Right atrium auricular region (tissue), 2 donors: ENCODE measurements at places on chromosomes 16 and 17. TPM values are rescaled to one million over a fixed set of nuclear protein-coding genes. Genes with fewer than 3 reads are reported as not detected.

Gene MEIOB
- not detected for total RNA-seq

Gene ARMC5
- 9.0 TPM for total RNA-seq

Gene SYT17
- total RNA-seq: 1.8 TPM

Gene SKAP1
- total RNA-seq: not detected

Gene PIK3R6
- 0.51 TPM for total RNA-seq

Gene IL34
- total RNA-seq: 2.2 TPM

Gene PIRT
- not detected for total RNA-seq

Gene TRPV2
- 6.7 TPM for total RNA-seq

DNA sequence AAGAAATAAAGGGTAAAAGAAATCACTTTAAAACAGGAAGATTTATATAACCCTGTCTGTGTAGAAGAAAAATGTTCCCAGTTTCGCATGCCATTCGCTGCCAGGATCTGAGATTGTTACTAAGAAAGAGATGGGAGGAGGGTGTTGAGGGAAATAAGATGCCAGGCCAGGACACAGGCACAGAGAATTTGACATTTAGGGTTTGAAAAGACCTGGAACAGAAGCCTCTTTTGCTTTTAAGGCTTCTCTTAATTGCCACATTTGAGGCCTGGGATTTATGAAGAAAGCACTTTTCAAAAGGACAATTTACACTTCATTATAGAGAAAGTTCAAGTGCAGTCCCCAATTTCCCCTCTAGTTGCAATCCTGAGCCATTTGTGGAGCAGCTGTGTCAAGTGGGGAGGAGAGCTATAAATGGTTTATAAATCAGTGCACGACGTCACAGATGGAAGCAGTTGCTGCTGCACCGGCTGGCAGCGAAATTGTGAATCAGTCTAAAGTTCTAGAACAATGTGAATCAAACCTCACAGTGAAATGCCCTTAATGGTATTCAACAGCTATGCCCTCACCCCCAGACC lies 26.5 kb upstream of the C16orf87 start:
- no peaks in the 10 kb centered on the region for H3K36me3 ChIP-seq
- H3K27me3 ChIP-seq: no peaks in the 10 kb centered on the region
- no peak for DNase-seq
- H3K27ac ChIP-seq: no peak overlapping the region

DNA sequence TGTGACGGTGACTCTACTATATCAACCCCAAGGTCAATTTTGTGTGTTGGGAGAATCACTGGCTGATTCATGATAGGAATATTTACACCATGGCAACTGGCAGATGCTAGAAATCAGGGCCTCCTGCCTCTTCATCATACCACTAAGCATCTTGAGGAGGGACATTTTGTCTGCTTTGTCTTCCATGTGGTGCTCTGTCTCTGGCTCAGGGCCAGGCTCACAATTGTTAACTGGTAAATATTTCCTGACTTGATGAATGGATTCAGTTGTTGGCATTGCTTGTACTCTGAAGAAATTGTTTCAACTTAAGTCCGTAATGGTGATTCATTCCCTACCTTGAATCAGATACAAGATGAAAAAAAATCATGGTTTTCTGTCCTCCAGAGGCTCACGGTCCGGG lies 292.7 kb downstream of the HAPSTR1 start:
- no peaks in the 10 kb centered on the region for H3K27me3 ChIP-seq
- no peaks in the 10 kb centered on the region for H3K36me3 ChIP-seq
- no peak overlapping the region for H3K27ac ChIP-seq
- no peaks in the 10 kb centered on the region for H3K4me1 ChIP-seq
- H3K4me3 ChIP-seq: no peak overlapping the region

DNA sequence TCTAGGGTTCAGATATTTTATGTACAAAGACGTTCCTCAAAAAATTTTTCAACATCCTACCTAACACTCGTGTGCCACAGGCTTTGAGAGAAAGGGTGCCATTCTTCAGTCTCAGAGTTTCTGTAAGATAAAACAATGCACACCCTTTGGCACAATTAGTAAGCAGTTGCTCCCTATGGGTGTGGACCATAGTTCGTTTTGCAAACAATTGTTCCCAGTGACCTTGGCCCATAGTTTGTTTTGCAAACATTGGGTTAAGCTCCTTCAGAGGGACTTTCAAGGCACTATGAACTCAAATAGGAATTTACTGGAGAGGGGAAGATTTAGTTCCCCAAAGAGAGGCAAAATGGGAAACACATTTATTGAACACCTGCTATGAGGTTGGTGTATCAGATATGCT lies 220.3 kb upstream of the CA10 start:
- H3K4me1 ChIP-seq: no peaks in the 10 kb centered on the region
- no peak overlapping the region for H3K4me3 ChIP-seq
- H3K27me3 ChIP-seq: no peaks in the 10 kb centered on the region
- no peak for DNase-seq

GRCh38 chr17:74917430-74917829 lies 5.6 kb downstream of the USH1G start:
- H3K4me3 ChIP-seq: no peak overlapping the region
- no peak for DNase-seq
- H3K27ac ChIP-seq: no peak overlapping the region
- no peaks in the 10 kb centered on the region for H3K36me3 ChIP-seq

- peaks cover 4% of the 10 kb centered on the region for H3K4me1 ChIP-seq
- no peak for DNase-seq
- no peak overlapping the region for H3K4me3 ChIP-seq
- H3K36me3 ChIP-seq: no peaks in the 10 kb centered on the region
These were observed 5.4 kb upstream of the BBS2 start for GRCh38 chr16:56525236-56525635.

GRCh38 chr17:78278139-78278741 lies 46.8 kb downstream of the TMEM235 start:
- no peaks in the 10 kb centered on the region for H3K4me1 ChIP-seq
- no peaks in the 10 kb centered on the region for H3K27me3 ChIP-seq
- no peak overlapping the region for H3K27ac ChIP-seq
- H3K36me3 ChIP-seq: no peaks in the 10 kb centered on the region
- H3K4me3 ChIP-seq: no peak overlapping the region

DNA sequence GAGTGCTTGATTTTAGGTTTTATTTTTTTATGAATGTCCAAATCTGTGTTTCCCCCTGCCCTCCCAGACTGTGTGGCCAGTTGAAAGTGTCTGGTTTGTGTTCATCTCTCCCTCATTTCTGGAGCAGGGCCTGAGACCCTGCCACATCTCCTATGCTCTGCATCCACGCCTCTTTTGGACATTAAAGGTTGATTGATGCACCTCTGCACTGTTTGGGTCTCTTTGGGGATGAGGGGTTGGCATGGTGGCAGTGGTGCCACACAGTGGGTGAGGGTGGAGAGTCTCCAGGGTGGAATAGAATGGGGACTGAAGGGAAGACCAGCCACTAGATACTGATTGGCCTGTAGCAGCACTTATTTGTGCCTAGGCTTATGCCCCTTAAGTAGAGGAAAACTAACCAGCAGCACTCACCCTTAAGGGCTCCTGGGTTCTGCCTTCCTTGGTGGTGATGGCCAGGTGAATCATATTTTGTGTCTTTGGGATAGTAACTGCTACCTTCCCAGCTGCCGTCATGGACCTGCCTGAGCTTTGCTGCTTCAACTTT lies 7.9 kb downstream of the DYNLL2 start:
- no peaks in the 10 kb centered on the region for H3K4me1 ChIP-seq
- no peak overlapping the region for H3K27ac ChIP-seq
- peaks cover 56% of the 10 kb centered on the region for H3K36me3 ChIP-seq

- H3K36me3 ChIP-seq: no peaks in the 10 kb centered on the region
- H3K4me1 ChIP-seq: no peaks in the 10 kb centered on the region
- no peak overlapping the region for H3K4me3 ChIP-seq
These were observed 82.9 kb upstream of the FOXF1 start for GRCh38 chr16:86427433-86427851.

DNA sequence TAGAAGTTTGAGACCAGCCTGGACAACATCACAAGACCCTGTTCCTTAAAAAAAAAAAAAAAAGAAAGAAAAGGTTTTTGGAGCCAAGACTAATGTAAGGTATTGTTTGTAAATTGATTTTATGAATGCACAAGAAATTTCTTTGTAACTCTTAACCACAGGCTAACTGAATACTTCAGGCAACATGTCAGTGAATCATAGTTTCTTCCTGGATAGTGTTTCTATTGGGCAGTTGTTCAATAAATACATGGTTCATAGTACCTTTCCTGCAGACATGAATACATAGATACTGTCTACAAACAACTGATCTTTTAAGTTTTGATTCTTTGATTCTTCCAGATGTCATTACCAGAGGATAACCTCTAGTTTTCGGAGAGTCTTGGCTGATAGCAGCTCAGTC lies 11.6 kb downstream of the DDX42 start:
- peaks cover 7% of the 10 kb centered on the region for H3K4me1 ChIP-seq
- H3K36me3 ChIP-seq: peaks cover 42% of the 10 kb centered on the region
- H3K4me3 ChIP-seq: no peak overlapping the region
- no peak overlapping the region for H3K27ac ChIP-seq

DNA sequence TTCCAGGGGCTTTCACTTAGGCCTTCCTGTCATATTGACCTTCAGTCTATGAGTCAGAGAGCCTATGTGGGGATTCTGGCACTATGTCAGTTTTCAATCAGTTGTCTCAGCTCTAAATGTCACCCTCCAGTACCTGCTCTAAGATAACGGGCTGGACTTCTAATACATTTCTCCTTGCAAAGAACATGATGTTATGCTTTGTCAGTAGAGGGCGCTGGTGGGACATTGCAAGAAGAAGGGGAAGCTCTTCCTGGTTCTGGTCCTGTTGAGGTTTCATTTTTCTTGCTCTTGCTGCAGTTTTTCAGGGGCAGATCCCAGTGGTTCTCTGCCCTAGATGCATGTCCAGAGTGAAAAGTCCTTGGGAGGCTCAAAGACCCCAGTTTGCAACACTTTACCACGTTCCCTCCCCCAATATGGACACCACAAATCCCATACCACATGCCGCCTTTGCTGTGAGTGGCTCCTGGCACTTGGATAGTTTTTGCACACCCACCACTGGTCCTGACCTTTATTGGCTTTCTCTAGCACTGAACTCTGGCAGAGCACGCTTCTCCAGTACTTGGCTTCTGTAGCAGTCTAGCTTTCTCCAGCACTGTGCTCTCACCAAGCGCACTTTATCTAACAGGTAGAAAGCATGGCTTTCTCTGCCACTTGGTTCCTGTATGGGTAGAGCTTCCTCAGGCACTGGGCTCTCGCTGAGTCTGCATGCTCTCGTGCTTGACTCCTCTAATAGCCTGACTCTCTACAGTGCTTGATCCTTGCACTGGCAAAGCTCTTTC lies 49.0 kb downstream of the BCL7C start:
- H3K27ac ChIP-seq: no peak overlapping the region
- DNase-seq: peak; percentile 72
- H3K27me3 ChIP-seq: no peaks in the 10 kb centered on the region
- H3K4me1 ChIP-seq: peaks cover 11% of the 10 kb centered on the region
- no peak overlapping the region for H3K4me3 ChIP-seq

GRCh38 chr17:10516065-10516464 lies 2.3 kb downstream of the MYH1 start:
- H3K27ac ChIP-seq: no peak overlapping the region
- no peaks in the 10 kb centered on the region for H3K27me3 ChIP-seq
- H3K36me3 ChIP-seq: no peaks in the 10 kb centered on the region
